ENCODE measurements at places on chromosomes 4 and X.

- DNase-seq: no peak
Measured at GRCh38 chrX:99901091-99901490, 509.0 kb downstream of the PCDH19 start.

DNA sequence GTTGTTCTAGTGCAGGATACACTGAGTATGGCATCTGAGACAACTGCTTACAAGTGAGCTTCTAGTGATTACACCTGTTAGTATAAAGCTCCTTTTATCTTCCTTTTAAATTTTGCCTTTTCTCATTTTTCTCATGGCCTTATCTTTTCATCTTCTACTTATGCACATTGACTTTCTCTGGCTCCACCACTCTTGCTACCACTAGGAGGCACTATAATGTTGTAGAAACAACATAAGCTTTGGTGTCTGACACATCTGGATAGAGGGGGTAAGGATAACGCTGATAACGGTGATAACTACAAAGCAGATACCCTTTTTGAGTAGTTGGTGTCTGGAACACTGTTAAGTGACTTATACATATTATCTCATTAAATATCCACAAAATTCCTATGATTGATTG, 187.4 kb upstream of the TEX13C start:
- DNase-seq: peak; percentile 17

GRCh38 chr4:152328582-152328981, 207.3 kb downstream of the FBXW7 start:
- DNase-seq: no peak

DNA sequence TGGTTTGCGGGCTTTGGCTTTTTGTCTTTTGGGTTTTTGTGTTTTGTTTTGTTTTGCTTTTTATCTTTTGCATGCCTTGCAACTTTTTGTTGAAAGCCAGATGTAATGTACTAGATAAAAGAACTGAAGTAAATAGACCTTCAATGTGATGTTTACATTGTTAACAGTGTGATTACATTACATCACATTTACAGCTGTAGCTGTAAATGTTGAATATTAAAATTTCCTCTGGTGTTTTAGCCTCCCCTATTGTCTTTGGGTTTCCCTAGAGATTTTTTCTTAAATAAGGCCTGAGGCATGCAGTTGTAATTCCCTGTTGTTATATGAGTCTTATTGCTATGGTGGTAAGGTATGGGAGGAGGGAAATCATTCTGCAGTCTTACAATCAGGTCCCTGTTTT, 275.0 kb downstream of the PARM1 start:
- DNase-seq: no peak

DNA sequence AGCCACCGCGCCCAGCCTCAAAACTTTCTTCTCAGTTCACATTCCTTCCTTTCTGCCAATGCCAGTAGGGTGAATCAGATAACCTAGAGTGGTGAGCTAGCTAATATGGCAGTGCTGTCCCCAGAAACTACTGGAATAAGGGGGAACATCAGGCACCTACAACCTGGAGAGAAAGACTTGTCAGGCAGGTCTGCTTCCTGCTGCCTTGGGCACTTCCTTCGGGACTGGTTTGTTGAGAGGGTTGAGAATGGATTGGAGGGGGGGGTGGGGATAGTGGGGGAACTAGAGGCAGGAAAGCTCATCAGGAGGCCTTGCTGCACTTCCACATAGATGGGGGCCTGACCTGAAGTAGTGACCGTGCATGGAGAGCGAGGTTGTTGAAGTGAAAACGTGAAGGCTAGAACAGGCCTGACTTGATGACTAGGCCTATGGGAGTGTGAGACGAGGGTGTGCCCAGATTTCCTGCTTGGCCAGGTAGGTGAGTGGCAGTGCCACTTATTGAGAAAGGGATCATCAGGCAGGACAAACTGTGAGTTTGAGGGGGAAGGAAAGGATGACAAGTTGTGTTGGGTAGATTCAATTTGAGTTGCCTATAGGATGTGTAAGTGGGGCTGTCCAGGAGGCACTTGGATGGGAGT, 33.4 kb downstream of the SLC25A5 start:
- DNase-seq: no peak

GRCh38 chr4:110172972-110173371, 25.4 kb downstream of the ELOVL6 start:
- no peak for DNase-seq

DNA sequence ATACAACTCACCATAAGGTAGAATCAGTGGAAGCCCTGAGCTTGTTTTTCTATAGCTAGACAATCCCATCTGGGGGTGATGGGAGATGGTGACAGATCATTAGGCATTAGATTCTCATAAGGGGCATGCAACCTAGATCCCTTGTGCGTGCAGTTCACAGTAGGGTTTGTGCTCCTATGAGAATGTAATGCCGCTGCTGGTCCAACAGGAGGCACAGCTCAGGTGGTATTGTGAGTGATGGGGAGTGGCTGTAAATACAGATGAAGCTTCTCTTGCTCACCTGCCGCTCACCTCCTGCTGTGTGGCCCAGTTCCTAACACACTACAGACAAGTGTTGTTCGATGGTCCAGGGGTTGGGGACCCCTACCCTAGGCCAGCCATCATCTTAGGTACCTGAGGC, 5.9 kb upstream of the GATB start:
- no peak for DNase-seq

All from common myeloid progenitor, CD34-positive (primary cell).